ENCODE measurements at places on chromosomes 11 and 22. TPM values are rescaled to one million over a fixed set of nuclear protein-coding genes. Genes with fewer than 3 reads are reported as not detected.

The CADM1 gene
- 0.81 TPM for total RNA-seq

The APOA1 gene
- not detected for total RNA-seq

The TREH gene
- not detected for total RNA-seq

The CCDC188 gene
- 9.2 TPM for total RNA-seq

The OR10D3 gene
- not detected for total RNA-seq

The KLHL35 gene
- total RNA-seq, result 1.5 TPM

The OR51E1 gene
- total RNA-seq, result not detected

The SERPIND1 gene
- under 0.01 TPM for total RNA-seq

The OVCH2 gene
- not detected for total RNA-seq

The USP2 gene
- 0.06 TPM for total RNA-seq

The RAB1B gene
- 75.1 TPM for total RNA-seq

The AIFM3 gene
- not detected for total RNA-seq
